ENCODE measurements at places on chromosomes 12 and 14. TPM values are rescaled to one million over a fixed set of nuclear protein-coding genes. Genes with fewer than 3 reads are reported as not detected.

The TMEM121 gene
- polyA plus RNA-seq, result 4.6 TPM

The PLEKHG3 gene
- polyA plus RNA-seq, result 7.1 TPM

DNA sequence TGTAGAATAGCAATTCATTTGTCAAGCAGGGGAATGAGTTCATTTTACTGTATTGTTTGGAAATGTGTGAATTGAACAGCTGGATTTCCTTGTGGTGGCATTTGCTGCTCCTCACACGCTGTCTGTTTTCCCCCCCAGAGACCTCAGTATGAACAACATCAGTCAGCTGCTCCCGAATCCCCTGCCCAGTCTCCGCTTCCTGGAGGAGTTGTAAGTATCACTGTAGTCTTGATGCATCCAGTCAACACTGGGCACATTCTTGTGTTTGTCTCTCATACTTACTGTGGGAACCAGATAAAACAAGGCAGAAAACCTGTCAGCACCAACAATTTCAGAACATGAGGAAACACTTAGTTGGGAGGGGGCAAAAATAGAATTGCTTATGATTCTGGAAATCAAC lies 64.9 kb downstream of the LGR5 start:
- no peak for DNase-seq

The OR6J1 gene
- not detected for polyA plus RNA-seq

DNA sequence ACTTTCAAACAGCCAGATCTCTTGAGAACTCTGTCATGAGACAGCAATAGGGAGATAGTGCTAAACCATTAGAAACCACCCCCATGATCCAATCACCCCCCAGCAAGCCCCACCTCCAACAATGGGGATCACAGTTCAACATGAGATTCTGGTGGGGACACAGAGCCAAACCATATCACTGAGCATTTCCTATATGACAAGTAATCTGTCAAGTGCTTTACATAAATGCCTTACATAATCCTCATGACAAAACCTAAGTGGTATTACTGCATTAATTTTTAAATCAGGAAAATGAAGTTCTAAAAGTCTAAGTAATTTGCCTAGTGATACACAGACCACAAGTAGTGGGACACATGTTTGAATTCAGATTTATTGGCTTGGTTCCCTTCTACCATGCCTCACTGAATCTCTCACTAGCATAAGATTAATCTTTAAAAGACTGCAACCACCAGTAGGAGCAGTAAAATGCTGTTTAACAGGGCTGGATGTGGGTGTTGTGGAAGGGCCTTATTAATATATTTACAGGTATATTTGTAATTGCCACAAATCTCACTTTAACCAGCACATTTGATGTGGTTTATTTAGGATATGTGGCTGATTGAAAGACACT lies 323.1 kb upstream of the FBXO33 start:
- DNase-seq, result no peak

DNA sequence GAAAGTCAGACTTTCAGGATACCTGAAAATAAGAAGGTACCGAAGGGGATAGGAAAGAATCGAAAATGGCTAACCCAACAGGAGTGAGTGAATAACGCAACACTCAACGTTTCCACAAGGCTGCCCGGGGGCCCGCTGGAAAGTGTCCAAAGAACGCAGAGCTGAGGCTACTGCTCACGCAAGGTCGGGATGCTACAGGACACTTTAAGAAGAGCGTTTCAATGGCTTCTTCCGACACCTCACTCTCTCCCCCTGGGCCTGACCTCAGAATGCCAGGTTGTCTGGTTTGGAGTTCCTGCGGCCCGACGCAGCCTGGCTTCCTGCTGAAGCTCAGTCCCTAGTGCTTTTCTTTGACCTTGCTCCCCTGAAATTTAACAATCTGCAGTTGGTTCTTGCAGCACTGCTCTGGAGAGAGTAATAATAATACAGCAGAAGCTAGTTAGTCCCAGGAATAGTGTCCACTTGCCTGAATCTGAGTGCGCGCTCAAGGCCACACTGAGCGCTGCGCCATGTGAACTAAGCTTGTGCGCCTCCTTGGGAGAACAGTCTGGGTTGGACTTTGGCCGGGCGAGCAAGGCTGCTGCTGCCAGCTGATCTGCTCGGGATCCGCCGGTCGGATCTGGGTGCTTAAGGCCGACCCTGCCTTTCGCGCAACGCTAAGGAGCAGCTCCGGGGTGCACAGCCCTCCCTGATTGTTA lies 2.0 kb upstream of the ALX1 start:
- no peak for DNase-seq

The SYT10 gene
- polyA plus RNA-seq, result not detected

The PLA2G1B gene
- polyA plus RNA-seq, result not detected

- DNase-seq, result no peak
Observed at GRCh38 chr12:122726080-122726558, 4.5 kb downstream of the HCAR1 start.

- no peak for DNase-seq
Observed at GRCh38 chr12:123886931-123887582, 85.6 kb downstream of the CCDC92 start.

DNA sequence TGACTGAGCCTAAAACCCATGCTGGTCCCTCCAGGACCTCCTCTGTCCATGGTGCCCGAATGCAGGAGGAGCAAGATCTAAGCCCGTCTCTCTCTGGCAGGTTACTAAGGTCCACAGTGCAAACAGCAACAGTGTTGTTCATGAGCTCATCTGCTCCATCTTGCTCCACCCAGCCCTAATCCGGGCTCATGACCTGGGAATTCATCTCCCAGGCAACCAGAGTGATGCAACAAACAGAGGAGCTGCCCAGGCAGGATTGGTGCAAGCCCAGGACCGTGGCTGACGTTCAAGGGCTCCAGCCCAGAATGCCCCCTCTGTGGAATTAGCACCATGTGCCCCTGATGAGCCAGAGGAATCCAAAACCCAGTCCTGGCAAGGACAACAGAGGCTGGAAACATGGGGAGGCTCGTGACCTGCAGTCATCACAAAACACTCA lies 29.9 kb downstream of the HSPB8 start:
- peak; percentile 1 for DNase-seq

DNA sequence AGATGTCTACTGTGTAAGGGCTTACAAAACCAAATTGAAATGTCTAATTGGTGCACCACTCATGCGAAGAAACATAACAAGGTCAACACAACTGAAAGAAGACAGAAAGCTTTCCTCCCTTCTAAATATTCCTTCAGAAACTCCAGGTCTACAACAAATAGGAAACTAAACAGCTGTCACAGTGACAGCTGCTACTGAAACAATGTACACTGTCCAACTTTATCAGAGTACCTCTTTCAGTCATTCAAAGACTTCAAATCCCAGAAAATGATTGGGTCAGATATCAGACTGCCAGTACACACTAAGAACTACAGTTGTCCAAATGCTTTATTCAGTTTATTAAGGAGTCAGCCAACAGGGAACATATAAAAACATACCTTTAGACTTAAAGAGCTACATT lies 35.2 kb downstream of the CEP128 start:
- DNase-seq, result no peak

DNA sequence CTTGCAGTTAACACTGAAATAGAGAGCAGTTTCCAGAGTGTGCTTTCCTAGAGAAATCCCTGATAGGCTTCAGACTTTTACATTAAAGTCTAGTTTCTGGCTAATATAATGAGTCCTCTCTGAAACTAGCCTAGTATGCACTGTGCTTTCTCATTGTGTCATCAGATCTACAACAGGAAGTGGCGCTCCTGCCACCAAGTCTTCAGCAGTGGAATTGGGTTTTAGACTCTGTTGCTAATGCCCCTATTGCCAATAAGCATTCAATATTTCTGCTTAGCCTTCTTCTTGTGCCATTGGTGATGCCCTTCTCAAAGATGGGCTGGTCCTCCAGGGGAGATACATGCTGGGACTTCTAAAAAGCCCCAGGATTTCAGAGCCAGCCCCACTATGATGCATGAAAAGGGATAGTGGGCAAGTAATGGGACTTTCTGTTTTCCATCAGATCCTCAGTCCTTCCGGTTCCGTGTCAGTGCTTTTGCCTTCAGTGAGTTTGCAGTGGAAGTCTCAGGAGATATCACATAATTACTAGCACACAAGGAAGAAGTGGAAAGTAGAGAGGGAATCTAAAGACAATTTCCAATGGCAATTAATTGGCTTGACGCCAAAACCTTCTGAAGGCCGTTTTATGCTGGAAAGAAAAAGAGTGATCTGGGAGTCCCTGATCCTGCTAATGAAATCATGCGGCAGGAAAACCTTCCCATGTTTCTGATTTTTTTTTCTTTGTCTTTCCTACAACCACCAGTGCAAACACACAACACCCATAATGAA lies 50.0 kb downstream of the SSPN start:
- no peak for DNase-seq

GRCh38 chr14:54803396-54803795 lies 99.2 kb downstream of the GCH1 start:
- no peak for DNase-seq

GRCh38 chr12:28787151-28787550 lies 361.9 kb upstream of the FAR2 start:
- no peak for DNase-seq

The CFAP251 gene
- 1.3 TPM for polyA plus RNA-seq

- DNase-seq, result no peak
Observed at GRCh38 chr12:85641796-85642195, 194.4 kb downstream of the RASSF9 start.

DNA sequence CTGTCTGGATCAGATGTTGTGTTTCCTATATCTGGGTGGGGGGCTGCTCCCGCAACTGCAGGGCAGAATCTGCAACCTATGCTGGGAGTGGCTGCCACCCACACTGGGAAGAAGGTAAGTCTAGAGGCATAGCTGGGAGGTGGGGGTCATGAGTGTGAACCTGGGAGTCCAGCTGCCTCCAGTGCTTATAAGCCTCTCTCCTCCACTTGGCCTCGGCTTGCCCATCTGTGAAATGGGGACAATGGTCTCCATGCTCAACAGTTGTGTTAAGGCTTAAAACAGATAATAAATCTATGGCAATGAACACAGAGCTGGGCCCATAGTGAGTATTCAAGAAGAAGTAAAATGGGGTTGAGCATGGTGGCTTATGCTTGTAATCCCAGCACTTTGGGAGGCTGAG lies 90.0 kb downstream of the RBM19 start:
- DNase-seq, result no peak

DNA sequence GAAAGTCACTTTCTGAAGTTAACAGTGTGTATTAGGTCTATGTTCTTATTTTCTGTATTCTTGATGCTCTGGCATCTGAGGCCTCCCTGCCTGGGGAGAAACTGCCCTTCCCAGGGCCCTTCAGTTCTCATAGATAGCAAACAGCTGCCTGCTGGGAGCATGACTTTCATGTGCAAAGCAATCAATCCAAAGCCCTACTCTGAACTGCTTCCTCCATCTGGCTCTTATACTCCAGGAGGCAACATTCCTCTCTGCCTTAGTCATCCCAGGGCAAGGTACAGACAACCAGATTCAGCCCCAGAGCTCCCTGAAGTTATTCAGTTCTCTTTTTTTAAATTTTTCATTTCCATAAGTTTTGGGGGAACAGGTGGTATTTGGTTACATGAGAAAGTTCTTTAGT lies 41.7 kb upstream of the RIN3 start:
- no peak for DNase-seq

DNA sequence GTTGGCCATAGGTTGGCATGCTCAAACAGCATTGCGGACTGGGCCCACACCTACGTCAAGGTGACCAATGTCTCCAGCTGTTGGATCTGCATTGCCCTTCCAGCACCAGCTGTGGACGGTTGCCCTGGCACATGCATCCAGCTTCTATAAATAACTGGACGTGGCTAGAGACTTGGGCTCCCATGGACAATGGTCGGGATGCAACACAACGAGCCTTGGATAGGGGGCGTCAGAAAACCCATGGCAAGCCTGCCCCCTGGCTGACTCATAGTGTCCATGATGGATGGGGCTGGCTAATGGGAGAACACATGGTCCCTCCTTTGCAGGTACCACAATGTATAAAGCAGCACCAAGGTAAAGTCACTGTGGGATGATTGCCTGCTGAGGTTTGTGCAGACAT lies 331.6 kb upstream of the FAR2 start:
- DNase-seq, result no peak

The ATP5F1B gene
- polyA plus RNA-seq, result 852 TPM

The CRIP1 gene
- 1.4 TPM for polyA plus RNA-seq

- DNase-seq, result no peak
Observed at GRCh38 chr12:121468499-121468801, 68.5 kb downstream of the RNF34 start.

- no peak for DNase-seq
Observed at GRCh38 chr14:33674927-33675326, 275.9 kb downstream of the EGLN3 start.
